ENCODE measurements at places on chromosomes 7 and 10.

GRCh38 chr7:100157334-100158228, 942 bp downstream of the TRAPPC14 start:
- DNase-seq = no peak

- DNase-seq = no peak
Measured at GRCh38 chr7:17546592-17546991, 248.1 kb downstream of the AHR start.

DNA sequence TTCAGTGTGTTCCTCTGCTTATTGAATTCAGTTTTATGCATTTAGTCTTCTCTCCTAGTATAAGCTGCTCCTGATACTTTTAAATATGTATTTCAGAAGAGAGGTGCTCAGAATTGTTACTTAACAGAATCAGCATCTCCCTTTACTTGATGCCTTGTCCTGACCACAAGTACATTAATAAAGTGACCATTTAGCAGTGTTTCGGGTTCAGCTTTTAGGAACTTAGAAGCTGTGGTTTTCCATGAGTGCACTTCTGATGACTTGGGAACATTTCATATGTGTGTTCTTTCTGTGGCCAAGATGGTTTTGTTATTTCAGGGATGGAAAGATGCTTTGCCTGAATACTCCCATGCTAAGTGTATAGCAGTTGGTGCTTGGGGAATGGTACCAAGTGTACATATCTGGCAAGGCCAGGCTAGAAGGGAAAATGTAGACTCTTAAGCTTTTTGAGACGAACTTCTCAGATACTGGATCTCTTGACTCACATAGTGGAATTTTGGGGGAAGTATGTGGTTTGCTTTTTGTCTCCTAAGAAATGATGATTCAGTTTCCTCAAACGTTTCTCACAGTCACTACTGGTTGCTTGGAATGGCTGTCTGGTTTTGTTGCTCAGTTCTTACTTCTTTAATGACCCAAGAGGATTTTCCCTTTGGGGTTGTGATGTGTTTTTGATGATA, 17.2 kb downstream of the SGPL1 start:
- DNase-seq = no peak

DNA sequence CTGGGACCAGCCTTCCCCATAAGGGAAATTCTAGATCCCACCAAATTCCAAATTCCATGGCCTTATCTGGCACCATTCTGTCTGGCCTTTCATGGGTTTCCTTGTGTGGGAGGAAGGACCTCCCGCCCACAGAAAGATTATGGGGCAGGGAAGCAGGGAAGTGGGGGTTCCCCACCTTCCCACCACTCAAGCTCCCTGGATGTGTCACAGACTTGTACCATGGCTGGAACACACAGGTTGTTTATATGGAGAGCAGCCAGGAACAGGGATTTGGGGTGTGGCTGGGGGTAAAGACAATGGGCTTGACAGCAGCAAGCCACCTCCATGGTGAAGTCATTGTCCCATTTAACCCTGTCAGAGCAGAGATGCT, 18.3 kb downstream of the UNC5B start:
- DNase-seq = no peak

DNA sequence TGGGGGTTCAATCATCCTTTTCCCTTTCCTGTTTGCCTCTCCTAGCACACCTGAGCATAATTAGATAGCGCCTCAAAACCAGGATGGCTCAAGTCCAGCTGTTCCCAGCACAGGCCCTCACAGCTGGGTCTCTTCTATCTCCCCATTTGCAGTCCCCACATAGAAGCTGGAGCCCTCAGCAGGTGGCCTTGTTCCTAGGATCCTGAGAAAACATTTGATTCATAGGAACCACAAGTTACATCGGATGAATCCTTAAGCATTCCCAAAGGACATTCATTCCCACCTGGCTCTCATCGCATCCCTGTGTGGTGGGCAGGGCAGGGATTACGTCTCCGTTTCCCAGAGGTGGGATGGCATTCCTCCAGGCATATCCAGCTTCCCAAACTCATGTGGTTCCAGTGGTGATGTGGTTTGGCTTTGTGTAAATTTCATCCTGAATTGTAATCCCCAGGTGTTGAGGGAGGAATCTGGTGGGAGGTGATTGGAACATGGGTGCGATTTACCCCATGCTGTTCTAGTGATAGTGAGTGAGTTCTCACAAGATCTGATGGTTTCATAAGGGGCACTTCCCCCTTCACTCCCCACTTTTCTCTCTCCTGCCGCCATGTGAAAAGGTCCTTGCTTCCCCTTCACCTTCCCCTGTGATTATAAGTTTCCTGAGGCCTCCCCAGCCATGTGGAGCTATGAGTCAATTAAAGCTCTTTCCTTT, 49.8 kb upstream of the LEP start:
- DNase-seq = no peak

GRCh38 chr7:66189695-66190503, 15.2 kb upstream of the TPST1 start:
- no peak for DNase-seq

GRCh38 chr10:90998733-90999511, 78.0 kb upstream of the ANKRD1 start:
- DNase-seq = no peak

DNA sequence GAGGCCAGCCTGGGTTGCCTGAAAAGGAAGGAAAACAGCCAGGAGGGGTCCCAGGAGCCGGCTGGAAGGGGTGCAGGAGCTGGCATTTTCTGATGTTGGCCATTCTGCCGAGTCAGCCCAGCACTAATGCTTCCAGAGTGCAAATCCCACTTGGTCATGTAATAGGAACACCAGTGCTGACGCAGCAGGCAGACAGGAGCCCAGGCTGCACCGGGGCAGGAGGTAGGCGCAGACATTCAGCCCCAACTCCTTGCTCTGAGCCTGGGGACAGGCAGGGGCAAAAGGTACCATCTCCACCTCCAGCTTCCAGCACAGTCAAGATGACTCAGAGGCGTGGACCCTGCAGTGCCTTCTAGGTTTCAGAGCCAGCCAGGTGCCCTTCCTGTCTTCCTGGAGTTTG, 10.2 kb upstream of the YWHAG start:
- no peak for DNase-seq

GRCh38 chr7:47786557-47787248, 161.6 kb downstream of the PKD1L1 start:
- DNase-seq = no peak
